ENCODE measurements at places on chromosomes 16 and 17. TPM values are rescaled to one million over a fixed set of nuclear protein-coding genes. Genes with fewer than 3 reads are reported as not detected.

TP53TG3C gene
- not detected for polyA plus RNA-seq

IRX5 gene
- polyA plus RNA-seq, result 0.31 TPM

CCL22 gene
- 0.42 TPM for polyA plus RNA-seq

WNT3 gene
- 3.4 TPM for polyA plus RNA-seq

KRT27 gene
- polyA plus RNA-seq, result not detected

DRC3 gene
- 1.1 TPM for polyA plus RNA-seq

SLFN12 gene
- polyA plus RNA-seq, result 3.5 TPM

MPV17L gene
- polyA plus RNA-seq, result 3.2 TPM

PHF23 gene
- polyA plus RNA-seq, result 35.4 TPM

VAT1L gene
- polyA plus RNA-seq, result 11.0 TPM

NOTUM gene
- 0.29 TPM for polyA plus RNA-seq
